ENCODE measurements at places on chromosomes 16 and 17. TPM values are rescaled to one million over a fixed set of nuclear protein-coding genes. Genes with fewer than 3 reads are reported as not detected.

GRCh38 chr16:68658341-68658973 lies 13.3 kb downstream of the CDH3 start:
- DNase-seq = peak; percentile 90

- DNase-seq = peak; percentile 47
These were observed 6.5 kb upstream of the CTCF start for GRCh38 chr16:67555795-67556212.

DNA sequence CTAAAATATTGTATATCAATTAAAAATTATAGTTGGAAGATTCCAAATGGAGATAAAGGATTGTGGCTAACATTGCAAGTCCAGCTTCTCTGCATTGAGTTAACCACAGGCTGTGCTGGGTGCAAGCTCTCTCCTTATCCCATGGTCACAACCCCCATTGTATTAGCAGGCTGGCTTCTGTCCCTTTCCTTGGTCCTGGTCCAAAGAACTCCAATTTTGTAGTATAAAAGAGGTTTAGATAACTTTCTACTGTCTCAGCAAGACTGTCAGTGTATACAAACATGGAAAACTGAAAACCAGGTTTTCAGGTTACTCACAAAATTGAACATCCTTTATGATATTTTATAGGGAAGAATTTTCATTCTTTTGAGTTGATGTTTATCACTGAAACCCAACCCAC lies 76.6 kb upstream of the HS3ST3A1 start:
- DNase-seq = no peak

KRT25 gene
- polyA plus RNA-seq = not detected

FOXJ1 gene
- polyA plus RNA-seq = not detected

ATP1B2 gene
- 0.02 TPM for polyA plus RNA-seq

PAFAH1B1 gene
- 87.7 TPM for polyA plus RNA-seq

GRCh38 chr17:15377200-15377599 lies 35.8 kb upstream of the TEKT3 start:
- DNase-seq = peak; percentile 51

DNA sequence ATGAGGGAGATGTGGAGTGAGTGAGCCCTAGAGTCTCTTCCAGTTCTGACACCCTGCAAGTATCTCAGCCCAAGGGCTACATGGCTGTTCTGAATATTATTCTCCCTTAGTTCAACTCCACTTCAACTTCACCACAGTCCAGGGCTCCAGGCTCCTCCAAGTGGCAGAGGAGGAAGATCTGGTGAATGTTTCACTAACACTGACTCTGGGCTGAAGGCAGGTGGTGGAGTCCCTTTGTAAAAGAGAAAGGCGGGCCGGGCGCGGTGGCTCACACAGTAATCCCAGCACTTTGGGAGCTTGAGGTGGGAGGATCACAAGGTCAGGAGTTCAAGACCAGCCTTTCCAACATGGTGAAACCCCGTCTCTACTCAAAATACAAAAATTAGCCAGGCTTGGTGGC lies 13.6 kb downstream of the CCDC92B start:
- no peak for DNase-seq

GRCh38 chr17:66190738-66191592 lies 968 bp downstream of the CEP112 start:
- peak; percentile 84 for DNase-seq

WFDC1 gene
- polyA plus RNA-seq = 32.1 TPM

DNA sequence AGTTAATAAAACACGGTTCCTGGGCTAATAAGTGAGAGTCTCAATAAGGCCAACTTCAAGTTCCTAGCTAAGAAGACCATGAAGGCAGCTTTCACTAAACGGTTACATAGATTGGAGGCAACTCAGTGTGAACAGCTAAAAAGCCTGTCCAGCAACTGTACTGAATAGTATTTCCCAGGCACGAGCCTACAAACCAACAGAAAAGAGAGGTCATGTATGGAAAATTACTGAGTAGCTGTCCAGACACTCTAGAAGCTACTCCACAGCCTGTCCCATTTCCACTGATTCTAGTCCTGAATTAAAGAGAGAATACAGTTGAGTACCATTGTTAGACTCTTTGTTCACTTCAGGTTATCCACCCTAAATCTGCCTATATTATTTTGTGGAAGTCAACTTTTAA lies 36.5 kb upstream of the C17orf78 start:
- DNase-seq = no peak

CYGB gene
- 9.1 TPM for polyA plus RNA-seq

- DNase-seq = no peak
These were observed 98.6 kb downstream of the BANP start for GRCh38 chr16:88049561-88050545.

ZFPM1 gene
- 0.36 TPM for polyA plus RNA-seq

DNA sequence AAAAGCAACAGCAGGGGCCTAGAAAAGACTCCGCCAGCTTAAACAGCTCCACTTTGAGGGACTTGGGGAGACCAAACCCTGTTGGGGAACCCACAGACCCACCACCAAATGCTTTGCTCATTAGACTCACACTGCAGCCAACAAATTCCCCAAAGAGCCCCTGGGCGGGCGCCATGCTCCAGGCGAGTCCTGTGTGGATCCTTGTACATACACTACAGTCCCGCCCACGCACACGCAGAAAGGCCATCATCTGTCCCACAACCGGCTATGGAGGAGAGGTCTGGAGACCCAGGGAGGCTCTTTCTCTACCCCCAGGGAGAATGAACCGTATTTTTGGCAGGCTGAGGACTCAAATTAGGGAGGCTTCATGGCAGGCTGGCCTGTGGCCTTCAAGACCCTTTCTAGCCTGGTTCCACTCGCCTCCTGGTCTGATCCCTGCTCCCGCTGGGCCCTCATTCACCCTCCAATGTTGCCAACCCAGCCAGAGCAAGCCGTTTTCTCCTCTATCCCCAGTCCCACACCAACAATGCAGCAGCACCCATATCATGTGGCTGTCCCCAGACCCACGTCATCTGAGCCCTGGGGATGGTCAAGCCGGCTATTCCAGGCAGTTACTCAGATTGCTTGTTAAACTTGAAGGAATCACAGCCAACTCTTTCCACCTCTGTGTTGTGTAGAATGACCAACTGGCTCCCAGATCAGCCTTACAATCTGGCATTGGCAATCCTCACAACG lies 27.2 kb downstream of the ZNF423 start:
- no peak for DNase-seq

DNA sequence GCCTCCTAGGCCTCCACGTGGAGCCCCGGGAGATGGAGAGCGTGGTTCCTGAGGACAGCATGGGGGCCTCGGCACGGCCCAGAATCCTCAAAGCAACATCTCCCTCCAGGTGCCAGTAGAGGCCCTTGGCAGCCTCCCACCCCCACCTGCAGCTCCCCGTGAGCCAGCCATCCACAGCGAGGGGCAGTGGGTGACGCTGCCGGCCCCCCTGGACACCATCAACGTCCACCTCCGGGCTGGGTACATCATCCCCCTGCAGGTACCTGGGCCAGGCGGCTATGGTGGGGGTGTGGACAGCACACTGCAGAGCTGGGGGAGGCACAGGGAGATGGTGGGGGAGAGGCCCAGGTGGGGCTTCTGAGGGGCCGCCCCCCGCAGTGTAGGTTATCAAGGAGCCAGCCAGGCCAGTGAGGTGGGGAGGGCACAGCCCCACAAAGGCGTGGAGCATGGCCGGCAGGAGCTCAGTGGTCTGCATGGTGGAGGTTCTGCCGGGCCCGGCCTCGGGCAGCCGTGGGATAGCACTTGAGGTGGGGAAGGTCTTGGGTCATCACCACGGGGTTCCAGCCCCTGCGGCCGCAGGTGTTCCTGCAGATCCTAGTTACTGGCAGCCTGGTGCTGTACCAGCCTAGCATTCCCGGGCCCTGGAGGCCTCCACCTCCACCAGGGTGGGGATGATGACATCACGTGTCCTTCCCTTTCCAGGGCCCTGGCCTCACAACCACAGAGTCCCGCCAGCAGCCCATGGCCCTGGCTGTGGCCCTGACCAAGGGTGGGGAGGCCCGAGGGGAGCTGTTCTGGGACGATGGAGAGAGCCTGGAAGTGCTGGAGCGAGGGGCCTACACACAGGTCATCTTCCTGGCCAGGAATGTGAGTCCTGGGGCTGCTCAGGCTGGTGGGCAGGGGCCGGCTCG lies 16.4 kb downstream of the GAA start:
- no peak for DNase-seq

MC1R gene
- 3.0 TPM for polyA plus RNA-seq
